Activated effector memory CD4-positive, alpha-beta T cell treated with Interleukin-2 at 50 U/mL for 16 hours (primary cell): ENCODE measurements at places on chromosomes 7 and 10.

DNA sequence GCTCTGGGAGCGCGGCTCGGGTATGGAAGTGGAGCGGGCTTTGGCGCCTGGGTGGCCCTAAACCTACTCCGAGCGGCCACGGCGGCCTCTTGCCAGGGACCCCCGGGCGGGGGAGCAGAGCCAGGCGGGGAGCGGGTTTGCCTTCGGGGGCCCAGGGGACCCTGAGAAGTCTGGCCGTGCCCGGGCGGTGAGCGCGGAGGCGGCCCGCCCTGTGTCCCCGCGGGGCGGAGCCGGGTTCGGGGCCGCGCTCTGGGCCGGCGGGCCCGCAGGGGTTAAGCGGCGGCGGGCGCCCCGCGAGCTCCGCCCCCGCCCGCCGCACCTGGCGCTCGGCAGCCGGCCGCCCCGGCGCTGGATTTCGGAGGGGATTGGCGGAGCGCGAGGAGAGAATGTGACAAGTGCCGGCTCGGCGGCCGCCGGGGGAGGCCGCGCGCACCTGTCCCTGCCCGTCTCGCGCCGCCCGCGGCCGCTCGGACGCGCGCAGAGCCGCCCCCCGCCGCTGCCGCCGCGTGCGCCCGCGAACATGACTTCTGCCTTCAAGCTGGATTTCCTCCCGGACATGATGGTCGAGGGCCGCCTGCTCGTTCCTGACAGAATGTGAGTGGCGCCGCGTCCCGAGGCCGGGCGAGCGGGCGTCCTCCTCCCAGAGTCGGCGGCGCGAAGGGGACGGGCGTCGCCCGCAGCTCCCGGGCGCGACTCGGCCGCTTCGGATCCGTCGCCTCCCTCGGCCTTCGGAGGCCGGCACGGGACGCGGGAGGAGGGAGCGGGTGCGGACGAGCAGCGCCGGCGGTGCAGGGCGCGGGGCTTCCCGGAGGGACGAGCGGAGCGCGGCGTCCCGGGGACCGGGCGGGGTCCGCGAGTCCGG lies at the start of gene CELF2:
Gene CELF2, plus strand, starts transcription at position 303 of the 862 bp plus-strand sequence. Its CDS starts 218 bp downstream, at position 521.
- DNase-seq: peak; percentile 15

DNA sequence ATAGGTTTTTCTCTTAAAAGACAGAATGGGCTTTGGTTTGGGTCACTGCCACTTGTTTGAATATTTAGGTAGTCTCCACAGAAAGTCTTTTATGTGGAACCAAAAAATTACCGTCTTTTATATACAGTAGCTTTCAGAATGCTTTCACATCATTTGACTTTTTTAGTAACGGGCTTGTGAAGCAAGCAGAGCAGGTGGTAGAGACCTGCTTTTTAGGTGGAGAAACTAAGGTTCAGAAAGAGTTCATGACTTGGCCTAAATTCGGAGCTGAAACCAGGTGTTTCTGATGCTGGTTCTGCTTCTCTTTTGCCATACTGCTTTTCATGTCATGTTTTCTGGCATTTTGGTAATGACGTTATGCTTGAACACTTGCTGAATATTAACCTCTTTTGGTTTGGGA lies 36.3 kb downstream of the GARS1 start:
- DNase-seq: no peak

DNA sequence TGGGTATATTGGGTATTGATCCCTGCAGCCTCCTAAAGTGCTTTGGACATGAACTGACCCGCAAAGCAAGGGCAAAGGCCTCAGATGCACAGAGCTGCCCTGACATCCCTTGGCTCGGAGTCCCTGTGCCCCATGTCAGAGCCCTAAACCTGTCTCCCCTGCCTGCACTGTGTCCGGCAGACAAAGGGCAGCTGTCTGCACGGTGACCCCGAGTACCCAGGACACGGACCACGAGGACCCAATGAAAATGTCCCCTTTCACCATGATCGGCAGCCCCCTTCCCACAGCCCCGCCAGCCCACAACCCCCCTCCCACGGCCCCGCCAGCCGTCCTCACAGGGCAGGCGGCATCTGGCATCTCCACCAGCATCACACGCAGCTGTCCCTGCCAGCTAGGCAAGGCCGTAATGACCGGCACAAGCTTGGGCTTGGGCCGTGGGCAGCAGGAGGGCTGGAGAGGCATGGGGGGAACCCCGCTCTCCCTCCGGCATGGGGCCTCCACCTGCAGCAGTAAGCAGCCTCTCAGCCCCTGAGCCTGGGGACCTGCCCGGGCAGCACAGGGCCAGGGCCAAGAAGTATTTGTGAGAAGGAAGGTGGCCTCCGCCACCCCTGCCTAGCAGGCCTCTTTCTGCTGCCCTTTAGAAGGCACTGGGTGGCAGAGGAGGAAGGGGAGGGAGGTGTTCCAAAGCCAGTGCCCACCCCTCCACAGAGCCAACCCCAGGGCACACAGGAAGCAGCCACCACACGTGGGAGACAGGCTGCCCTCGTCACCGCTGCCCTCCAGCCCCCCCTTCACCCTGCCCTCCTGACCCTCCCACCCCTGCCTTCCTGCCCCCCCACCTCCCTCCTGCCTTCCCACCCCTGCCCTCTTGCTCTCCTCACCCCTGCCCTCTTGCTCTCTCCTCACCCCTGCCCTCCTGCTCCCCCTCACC lies 10.1 kb downstream of the NUDT1 start:
- no peak for DNase-seq

DNA sequence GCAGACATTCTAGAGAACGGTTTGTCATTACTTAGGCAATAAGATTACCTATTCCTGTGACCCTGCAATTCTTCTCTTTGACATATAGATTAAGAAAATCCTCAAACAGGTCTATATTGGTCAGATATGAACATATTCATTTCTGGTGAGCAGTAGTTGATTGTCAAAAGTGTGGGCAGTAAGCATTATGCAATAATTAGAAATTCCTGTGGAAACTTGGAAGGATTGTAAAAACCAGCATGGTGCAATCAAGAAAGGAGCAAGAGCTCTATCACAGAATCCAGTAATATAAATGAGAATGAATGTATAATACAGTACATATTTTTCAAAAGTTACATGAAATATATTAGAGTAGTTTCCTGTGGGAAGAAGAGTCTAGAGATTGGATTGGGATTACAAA lies 406.5 kb downstream of the SUGCT start:
- DNase-seq: no peak

- no peak for DNase-seq
Observed at GRCh38 chr10:59626523-59626869, 83.2 kb downstream of the SLC16A9 start.

GRCh38 chr10:97539523-97540200 lies 32.9 kb upstream of the ANKRD2 start:
- DNase-seq: no peak

DNA sequence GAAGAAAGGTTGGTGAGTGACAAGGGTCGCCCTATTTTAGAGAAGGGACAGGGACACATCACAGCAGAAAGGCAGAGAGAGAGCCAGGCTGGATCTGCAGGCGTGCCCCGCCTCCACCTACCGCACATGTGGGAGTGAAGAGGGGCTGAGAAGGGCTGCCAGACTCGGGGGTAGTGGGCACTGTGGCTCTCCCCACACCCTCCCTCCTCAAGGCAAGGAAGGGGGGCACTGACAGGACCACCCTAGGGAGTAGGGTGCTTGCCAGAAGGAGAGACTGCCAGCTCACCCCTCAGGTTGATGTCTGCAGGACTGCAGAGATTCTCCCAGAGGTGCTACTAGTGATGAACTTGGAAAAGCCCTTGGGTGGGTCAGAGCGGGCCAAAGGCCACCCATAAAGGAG lies 62.8 kb upstream of the ZRANB1 start:
- DNase-seq: no peak
